OCI-M1 (cell line): ENCODE measurements at places on chromosomes 4 and X.

DNA sequence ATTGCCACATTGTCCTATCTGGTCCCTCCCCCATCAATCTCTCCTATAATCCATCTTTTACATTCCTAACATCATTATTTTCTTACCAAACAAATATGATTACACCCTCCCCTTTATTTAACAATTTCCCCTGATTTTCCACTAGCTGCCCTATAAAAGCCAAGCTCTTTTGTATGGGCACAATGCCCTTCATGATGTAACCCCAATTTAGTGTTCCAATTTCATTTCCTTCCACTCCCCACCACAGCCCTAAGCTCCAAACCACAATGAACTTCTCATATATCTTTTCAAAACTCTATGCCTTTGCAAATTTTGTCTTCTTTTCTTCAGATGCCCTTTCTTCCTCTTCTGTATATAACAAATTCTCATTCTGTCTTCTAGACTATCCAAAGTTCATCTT is 39.5 kb upstream of the PTPN13 start:
- DNase-seq = peak; percentile 15

- no peak for DNase-seq
Observed at GRCh38 chr4:88138561-88138960, 19.9 kb downstream of the ABCG2 start.

- no peak for DNase-seq
Observed at GRCh38 chr4:129113919-129114318, 18.0 kb downstream of the C4orf33 start.

- peak; percentile 81 for DNase-seq
Observed at GRCh38 chr4:165326831-165327210, 648 bp upstream of the MSMO1 start.

GRCh38 chrX:37816766-37817165 is 30.6 kb downstream of the DYNLT3 start:
- DNase-seq = no peak

DNA sequence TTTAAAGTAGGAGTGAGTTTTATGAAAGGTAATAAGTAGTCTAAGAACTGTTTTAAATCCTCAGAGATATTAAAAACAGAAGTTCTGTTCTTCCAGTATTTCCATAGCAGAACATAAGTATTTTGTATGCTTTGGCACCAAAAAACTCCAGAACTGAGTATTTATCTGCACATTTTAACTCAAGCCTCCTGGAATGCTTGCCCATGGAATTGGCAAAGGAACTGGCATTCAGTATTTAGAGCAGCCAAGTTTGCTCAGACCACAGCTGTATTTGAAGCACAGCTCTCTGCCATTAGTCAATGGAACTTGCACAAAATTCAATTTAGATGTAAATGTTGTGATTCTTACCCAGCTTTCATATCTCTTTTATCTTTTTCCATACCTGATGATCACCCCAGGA is 42.2 kb downstream of the NDNF start:
- DNase-seq = no peak

GRCh38 chr4:88467392-88467791 is 10.5 kb downstream of the HERC5 start:
- no peak for DNase-seq

DNA sequence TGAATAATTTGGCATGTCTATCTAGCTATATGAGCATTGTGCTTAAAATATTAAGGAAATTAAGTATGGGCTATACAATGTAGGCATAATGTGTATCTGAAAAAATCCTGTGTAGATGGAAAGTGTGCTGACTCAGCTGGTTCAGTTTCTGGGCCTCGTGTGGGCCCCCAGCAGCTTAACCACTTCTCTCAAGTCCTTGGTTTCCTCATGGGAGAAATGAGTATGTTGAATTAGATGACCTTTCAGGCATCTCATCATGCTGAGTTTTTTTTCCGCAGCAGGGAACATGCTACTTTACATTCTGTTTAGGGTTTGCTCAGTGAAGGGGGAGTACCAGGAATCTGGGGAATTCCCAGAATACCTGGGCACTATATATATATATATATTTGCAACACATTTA is 30.5 kb downstream of the RHOH start:
- no peak for DNase-seq

GRCh38 chr4:38365748-38366310 is 298.2 kb upstream of the KLF3 start:
- DNase-seq = no peak

DNA sequence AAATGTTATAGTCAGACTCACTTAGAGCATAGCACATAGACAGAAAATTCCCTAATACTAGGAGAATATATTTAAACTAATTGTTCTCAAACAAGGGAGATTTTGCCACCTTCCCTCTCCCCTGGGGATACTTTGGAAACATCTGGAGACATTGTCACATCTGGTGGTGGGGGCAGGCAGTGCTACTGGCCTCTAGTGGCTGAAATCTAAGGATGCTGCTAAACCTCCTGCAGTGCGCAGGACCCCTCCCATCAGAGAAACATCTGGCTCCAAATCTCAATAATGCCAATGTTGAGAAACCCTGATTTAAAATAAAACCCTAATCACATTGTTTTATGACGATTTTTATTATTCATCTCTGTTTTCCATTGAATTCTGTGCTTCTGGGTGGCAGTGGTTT is 244.9 kb downstream of the FRMPD4 start:
- DNase-seq = no peak

- peak; percentile 6 for DNase-seq
Observed at GRCh38 chr4:14168919-14169318, 541.4 kb upstream of the BOD1L1 start.

DNA sequence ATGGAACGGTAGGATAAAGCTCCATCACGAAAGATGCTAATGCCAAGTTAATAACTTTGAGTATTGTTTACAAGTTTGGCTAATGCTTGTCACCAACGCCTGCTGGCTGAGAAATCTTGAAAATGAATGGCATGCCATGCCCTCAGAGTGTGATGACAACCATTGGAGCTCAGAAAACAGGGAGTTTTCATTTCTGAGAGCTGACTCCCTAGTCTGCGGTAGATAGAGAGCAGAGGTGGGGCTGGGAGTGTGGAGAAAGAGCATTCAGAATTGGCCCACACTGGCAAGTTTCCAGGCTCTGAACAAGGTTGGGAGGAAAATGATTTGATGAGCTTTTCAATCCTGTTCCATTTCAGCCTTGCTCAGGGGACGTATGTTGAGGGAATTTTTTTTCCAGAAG is 183.9 kb downstream of the CPEB2 start:
- peak; percentile 5 for DNase-seq

GRCh38 chrX:24276015-24276414 is 37.9 kb downstream of the SUPT20HL2 start:
- peak; percentile 57 for DNase-seq
